NCI-H460 (cell line): ENCODE measurements at places on chromosomes 7 and 10.

- DNase-seq: no peak
These were observed 80.5 kb upstream of the PPIF start for GRCh38 chr10:79266543-79267312.

DNA sequence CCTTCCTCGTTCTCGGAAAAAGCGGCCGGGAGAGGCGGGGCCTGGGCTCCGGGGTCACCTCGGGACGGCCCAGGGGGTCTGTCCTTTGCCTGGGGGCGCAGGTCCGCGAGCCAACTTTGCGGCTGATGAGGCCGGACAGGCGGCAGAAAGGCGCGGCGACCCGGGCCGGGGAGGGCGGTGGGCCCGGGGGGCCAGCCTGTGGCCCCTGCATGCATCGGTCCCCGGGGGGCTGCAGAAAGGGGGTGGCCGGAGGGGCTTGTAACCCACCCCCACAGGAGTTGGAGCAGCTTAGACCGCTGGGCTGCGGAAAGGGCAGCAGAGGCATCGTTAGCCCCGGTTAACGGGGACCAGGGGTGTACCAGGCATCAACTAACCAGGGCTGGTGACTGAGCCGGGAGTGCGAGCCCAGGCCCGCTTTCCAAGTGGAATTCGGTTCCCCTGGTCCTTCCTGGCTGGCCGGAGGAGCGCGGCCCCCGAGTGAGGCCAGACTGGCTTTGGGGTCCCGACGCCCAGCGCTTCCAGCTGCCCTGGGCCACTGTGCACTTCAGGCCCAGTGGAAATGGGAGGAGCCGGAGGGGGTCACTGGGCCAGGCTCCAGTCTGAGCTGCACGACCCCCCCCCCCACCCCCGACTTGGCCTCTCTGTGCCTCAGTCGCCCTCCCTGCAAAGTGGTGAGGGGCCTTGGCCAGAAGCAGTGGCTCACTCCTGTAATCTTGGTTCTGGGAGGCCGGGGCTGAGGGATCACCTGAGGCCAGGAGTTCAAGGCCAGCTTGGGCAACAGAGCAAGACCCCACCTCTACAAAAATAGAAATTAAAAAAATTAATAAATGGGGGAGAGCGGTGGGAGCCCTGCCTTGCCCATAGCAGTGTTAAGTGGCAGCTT lies 919 bp downstream of the SLC29A4 start:
- DNase-seq: no peak

DNA sequence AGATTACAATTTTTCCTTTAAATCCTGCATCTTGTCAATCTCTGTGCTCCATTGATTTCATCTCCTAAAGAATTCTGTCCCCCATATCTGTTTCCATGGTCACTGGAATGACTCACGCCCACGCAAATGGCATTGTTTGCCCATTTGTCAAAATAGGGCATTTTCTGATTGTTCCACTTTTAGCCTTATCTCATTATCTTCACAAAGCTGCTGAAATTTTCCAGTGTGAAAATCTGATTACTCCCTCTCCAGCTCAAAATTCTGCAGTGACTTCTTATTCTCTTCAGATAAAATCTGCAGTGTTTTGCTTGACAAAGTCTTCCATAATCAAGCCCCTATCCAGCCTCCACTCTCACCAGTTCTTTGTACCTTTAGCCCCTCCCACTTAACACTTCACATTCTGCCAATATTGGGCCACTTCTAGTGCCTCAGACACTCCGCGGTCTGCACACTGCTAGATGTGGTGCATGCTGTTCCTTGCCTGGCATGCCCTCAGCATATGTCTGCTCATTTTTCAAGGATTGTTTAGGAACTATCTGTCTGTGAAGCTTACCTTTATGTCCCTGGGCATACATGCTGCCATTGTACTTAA lies 33.9 kb upstream of the CTTNBP2 start:
- no peak for DNase-seq

- no peak for DNase-seq
These were observed 143.8 kb upstream of the PCLO start for GRCh38 chr7:83306502-83306901.

DNA sequence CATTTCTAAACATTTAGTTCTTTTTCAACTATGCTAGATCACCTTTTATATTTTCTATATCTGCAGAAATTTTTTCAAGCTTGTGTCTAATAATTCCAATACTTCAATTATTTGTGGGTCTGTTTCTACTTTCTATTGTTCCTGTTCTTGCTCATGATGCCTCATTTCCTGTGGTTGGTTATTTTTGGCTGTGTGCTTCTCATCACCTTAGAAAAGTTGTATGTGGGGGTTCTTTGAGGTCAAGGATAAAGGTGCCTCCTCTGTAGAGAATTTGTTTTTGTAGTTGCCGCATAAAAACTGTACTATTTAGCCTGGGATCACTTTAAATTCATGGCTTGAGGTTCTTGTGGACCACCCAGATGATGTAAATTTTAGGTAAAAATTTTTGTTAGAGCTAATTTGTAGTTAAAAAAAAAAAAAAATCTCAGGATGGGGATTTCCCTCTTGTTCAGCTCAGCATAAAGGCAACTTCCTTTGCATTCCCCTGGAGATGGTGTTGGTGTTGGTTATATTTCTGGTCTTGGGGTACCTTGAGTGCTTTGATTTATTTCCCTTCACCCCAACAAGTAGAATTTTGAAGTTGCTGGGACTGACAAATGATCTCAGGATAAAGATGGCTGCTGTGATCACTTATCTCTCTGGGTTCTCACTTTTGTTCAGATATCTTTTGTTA lies 27.0 kb upstream of the JAZF1 start:
- no peak for DNase-seq
